ENCODE measurements at places on chromosomes 12 and 14.

DNA sequence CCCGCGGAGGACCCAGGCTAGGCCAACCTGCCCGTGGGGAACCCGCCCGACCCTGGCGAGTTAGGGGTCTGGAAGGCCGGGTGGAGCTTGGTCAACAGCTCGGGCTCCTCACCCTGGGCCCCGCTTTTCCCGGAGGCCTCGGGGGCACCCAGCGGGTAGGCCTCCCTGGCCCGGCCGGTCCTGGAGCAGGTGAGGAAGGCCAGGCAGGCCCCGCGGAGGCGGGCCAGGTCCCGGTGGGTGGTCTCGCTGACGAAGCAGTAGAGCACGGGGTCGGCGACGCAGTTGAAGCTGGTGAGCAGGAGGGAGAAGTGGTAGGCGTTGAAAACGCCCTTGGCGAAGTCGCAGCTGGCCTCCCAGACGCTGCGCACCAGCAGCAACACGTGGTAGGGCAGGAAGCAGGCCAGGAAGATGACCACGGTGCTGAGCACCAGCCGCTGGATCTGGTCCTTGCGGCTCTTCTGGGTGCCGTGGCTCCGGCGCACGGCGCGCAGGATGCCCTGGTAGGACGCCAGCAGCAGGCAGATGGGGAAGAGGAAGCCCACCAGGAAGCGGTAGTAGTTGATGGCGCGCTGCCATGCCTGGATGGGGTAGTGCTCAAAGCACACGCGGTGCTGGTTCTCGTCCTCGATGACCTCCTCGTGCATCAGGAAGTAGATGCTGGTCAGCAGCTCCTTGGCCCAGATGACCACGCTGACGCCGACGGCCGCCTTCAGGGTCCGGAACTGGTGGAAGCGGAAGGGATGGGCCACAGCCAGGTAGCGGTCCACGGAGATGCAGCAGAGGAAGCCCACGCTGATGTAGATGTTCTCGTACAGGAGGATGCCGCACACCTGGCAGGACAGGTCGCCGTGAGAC, 10.3 kb downstream of the GPR68 start:
- H3K27me3 ChIP-seq, result no peaks in the 10 kb centered on the region
- H3K4me3 ChIP-seq, result peak overlapping the region; percentile 28
- peaks cover 33% of the 10 kb centered on the region for H3K36me3 ChIP-seq
- peaks cover 54% of the 10 kb centered on the region for H3K4me1 ChIP-seq
- H3K27ac ChIP-seq, result peak overlapping the region; percentile 89
- DNase-seq, result no peak

- DNase-seq, result no peak
- no peaks in the 10 kb centered on the region for H3K27me3 ChIP-seq
- no peaks in the 10 kb centered on the region for H3K36me3 ChIP-seq
- H3K27ac ChIP-seq, result no peak overlapping the region
- no peak overlapping the region for H3K4me3 ChIP-seq
These were observed 404.7 kb downstream of the MDGA2 start for GRCh38 chr14:47270715-47271114.

- no peak for DNase-seq
- peaks cover 2% of the 10 kb centered on the region for H3K36me3 ChIP-seq
- H3K27ac ChIP-seq, result no peak overlapping the region
- no peak overlapping the region for H3K4me3 ChIP-seq
These were observed 117.3 kb upstream of the CAND1 start for GRCh38 chr12:67151886-67152285.

GRCh38 chr12:94872671-94872970, 130.9 kb downstream of the NDUFA12 start:
- no peak overlapping the region for H3K27ac ChIP-seq
- no peak for DNase-seq

DNA sequence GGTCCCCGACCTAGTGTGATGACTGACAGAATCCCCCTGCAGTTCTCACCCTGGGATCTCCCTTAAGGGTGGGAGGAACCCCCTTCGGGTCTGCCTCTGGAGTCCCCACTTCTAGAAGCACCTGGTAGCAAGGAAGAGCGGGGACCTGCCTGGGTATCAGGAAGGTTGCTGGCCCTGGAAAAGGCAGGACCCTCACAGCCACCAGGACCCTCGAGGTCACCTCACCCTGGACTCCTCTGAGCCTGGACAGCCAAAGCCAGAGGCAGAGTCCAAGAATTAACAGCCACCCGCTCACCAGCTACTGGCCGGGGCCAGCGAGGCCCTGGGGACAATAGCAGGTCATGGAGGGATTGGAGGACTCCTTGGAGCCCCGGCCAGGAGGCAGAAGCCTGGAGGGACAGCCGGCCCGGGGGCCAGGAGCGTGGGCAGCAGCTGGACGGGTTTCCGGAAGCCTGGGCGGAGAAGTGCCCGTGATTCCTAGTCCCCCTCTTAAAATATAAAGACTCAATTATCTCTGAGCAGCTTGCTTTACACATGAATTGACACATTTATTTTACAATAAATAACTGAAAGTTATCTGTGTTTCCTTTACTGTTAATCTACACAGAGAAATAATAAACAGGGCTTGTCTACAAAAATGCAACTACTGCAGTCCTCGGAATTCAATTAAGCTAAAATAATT, 17.5 kb downstream of the BCL11B start:
- H3K4me1 ChIP-seq, result peaks cover 87% of the 10 kb centered on the region
- peak overlapping the region; percentile 84 for H3K4me3 ChIP-seq
- no peak for DNase-seq
- H3K36me3 ChIP-seq, result peaks cover 81% of the 10 kb centered on the region

DNA sequence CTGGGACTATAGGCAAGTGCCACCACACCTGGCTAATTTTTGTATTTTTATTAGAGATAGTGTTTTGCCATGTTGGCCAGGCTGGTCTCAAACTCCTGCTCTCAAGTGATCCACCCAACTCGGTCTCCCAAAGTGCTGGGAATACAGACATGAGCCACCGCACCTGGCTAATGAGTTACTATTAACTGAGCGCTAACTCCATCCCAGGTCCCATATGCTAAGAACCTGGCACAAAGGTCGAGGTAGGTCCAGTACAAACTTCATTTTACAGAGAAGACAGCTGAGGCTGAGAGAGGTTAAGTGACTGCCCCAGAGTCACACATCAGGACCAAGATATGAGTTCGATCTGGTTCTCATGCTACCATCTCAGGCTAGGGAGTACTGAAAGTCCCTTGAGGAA, 4.5 kb upstream of the PLA2G1B start:
- no peak for DNase-seq
- H3K27ac ChIP-seq, result no peak overlapping the region
- H3K36me3 ChIP-seq, result peaks cover 3% of the 10 kb centered on the region

- H3K36me3 ChIP-seq, result no peaks in the 10 kb centered on the region
- H3K4me3 ChIP-seq, result no peak overlapping the region
- H3K27me3 ChIP-seq, result peaks cover 7% of the 10 kb centered on the region
- H3K4me1 ChIP-seq, result no peaks in the 10 kb centered on the region
- DNase-seq, result no peak
- H3K27ac ChIP-seq, result no peak overlapping the region
These were observed 16.0 kb upstream of the RACGAP1 start for GRCh38 chr12:50041062-50041860.

DNA sequence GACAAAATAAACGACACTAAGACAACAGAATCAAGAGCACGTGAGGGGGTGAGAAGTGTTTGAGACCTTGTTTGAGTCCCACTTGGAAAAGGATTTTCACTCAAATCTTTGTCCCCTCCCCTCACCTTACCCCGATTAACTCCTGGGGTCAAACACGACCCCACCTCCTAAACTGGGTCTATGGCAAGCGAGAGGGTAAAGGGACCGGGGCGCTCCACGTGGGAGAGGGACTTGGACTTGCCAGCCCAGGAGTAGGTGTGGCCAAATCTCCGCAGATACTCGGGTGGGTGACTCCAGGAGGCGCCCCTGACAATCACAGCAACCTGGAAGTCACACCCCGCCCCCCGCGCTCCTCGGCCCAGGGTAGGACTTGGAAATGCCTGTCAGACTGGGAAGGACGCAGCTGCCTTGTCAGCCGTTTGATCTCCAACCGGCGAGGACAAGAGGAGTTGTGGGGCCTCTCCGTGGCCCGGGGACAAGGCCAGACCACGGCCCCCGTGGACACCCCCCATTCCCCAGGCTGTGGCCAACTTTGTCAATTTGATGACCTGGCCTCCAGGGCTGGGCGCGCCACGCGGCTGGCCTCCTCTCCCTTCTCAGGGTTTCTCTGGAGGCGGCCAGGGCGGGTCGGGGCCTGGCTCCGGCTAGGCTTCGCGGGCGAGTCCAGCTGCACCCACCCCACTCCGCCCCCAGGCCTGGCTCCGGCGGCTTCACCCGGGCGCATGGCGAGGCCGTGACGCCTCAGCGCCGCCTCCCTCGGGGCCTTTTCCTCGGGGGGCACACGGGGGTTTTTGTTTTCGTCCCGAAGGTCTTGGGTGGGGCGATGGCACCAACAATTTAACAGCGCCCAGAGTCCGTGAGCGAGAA, 1.1 kb upstream of the BCL11B start:
- H3K36me3 ChIP-seq, result peaks cover 39% of the 10 kb centered on the region
- no peak for DNase-seq
- peak overlapping the region; percentile 100 for H3K27ac ChIP-seq
- H3K27me3 ChIP-seq, result no peaks in the 10 kb centered on the region
- peak overlapping the region; percentile 99 for H3K4me3 ChIP-seq
- H3K4me1 ChIP-seq, result peaks cover 41% of the 10 kb centered on the region

GRCh38 chr12:18700271-18700670, 37.5 kb downstream of the PLCZ1 start:
- no peak overlapping the region for H3K27ac ChIP-seq
- no peak overlapping the region for H3K4me3 ChIP-seq
- H3K36me3 ChIP-seq, result no peaks in the 10 kb centered on the region

- peaks cover 21% of the 10 kb centered on the region for H3K4me1 ChIP-seq
- peak overlapping the region; percentile 1 for H3K27ac ChIP-seq
- no peak overlapping the region for H3K4me3 ChIP-seq
- no peaks in the 10 kb centered on the region for H3K27me3 ChIP-seq
- peak; percentile 40 for DNase-seq
These were observed 13.8 kb downstream of the PRPF40B start for GRCh38 chr12:49636979-49637755.

DNA sequence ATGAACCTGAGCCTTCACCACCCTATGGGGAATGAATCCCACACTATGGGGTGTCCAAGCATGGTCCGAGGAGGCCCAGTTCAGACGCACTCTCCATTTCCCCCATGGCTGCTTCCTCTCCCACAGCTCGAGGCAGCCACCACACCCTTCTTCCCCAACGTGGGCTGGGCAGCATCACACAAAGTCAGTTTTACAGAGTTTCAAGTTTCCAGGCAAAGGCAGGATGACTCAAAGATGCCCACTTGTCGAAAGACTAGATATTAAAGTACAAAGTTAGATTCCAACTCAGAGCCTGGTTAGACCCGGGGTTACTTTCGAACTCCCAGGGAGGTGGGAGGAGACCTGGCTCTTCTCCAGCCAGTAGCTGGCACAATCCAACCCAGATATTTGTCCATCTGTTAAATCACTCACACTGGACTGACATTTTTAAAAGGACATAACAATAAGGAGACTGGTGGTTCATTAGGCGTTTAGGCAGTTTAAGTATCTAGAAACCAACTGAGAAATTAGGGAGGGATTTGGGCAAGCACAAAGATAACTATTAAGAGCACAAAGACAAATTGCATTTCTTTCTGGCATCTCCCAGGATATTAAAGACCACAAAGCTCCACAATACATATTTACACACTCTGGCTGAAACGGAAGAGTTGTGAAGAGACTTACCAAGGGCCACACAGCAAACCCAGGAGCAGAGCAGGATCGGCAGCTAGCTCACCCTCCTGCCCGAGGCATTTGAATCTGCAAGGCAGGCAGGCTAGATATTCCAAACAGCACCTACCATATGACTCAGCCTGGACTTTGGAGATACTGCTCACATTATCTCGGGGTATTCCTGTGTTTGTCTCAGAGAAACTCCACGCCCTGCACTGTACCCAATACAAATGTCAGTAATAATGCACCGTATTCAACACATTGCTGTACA, 34.8 kb downstream of the TMCC3 start:
- no peak overlapping the region for H3K4me3 ChIP-seq
- no peak for DNase-seq
- H3K36me3 ChIP-seq, result no peaks in the 10 kb centered on the region

DNA sequence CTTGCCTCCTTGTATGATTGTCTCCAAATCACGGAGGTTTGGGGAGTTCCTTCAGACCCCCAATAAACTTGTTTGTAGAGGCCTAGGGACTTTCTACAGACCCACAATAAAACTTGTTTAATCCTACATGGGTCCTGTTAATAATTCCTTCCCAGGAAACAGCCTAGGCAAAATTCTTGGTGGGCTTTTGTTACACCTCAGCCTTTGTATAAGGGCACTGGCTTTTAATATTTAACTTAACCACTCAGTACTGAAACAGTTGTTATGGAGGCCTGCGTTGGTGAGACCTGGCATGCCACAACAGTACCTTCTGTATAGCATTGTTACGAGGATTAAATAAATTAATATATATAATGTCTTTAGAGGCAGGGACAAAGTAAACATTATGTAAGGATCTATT, 32.7 kb upstream of the FAR2 start:
- no peaks in the 10 kb centered on the region for H3K27me3 ChIP-seq
- H3K36me3 ChIP-seq, result peaks cover 1% of the 10 kb centered on the region
- H3K4me1 ChIP-seq, result no peaks in the 10 kb centered on the region
- no peak overlapping the region for H3K4me3 ChIP-seq
- no peak for DNase-seq
- no peak overlapping the region for H3K27ac ChIP-seq

- no peak overlapping the region for H3K27ac ChIP-seq
- no peak overlapping the region for H3K4me3 ChIP-seq
- DNase-seq, result no peak
- H3K27me3 ChIP-seq, result no peaks in the 10 kb centered on the region
- no peaks in the 10 kb centered on the region for H3K36me3 ChIP-seq
These were observed 254.0 kb upstream of the USP15 start for GRCh38 chr12:62006076-62006732.

GRCh38 chr12:101884174-101884573, 6.8 kb downstream of the DRAM1 start:
- H3K27ac ChIP-seq, result no peak overlapping the region
- no peaks in the 10 kb centered on the region for H3K27me3 ChIP-seq
- no peak overlapping the region for H3K4me3 ChIP-seq
- peaks cover 8% of the 10 kb centered on the region for H3K4me1 ChIP-seq
- H3K36me3 ChIP-seq, result peaks cover 2% of the 10 kb centered on the region

GRCh38 chr12:13864081-13864673, 117.2 kb downstream of the GRIN2B start:
- no peaks in the 10 kb centered on the region for H3K4me1 ChIP-seq
- DNase-seq, result no peak
- H3K27me3 ChIP-seq, result peaks cover 21% of the 10 kb centered on the region
- no peak overlapping the region for H3K4me3 ChIP-seq

- no peaks in the 10 kb centered on the region for H3K4me1 ChIP-seq
- no peak overlapping the region for H3K27ac ChIP-seq
- H3K4me3 ChIP-seq, result no peak overlapping the region
- DNase-seq, result no peak
These were observed 616.6 kb downstream of the KCNH5 start for GRCh38 chr14:62428429-62429203.

DNA sequence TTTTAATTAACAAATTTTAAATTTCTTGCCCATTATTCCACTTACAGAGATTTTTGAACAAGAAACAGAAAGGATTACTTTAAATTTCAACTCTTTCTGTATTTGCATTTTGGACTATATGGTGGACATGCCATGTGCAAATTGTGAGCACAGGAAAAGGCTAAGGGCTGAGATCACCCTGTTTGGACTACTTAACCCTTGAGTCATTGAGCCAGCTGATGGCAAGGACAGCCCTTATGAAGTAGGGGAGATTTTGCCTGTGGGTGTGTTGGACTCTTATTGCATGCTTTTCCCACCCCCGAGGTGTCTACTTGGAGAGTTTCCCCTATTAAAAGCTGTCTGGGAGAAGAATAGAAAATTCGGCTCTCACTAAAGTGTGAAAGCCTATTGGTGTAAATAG, 17.2 kb downstream of the DERA start:
- DNase-seq, result no peak
- no peaks in the 10 kb centered on the region for H3K27me3 ChIP-seq
- H3K27ac ChIP-seq, result no peak overlapping the region
- H3K4me3 ChIP-seq, result no peak overlapping the region

GRCh38 chr12:5689773-5690172, 255.3 kb downstream of the ANO2 start:
- no peak overlapping the region for H3K27ac ChIP-seq
- no peak overlapping the region for H3K4me3 ChIP-seq
- H3K27me3 ChIP-seq, result peaks cover 6% of the 10 kb centered on the region
- no peak for DNase-seq
